ENCODE measurements at places on chromosomes 6 and 20.

DNA sequence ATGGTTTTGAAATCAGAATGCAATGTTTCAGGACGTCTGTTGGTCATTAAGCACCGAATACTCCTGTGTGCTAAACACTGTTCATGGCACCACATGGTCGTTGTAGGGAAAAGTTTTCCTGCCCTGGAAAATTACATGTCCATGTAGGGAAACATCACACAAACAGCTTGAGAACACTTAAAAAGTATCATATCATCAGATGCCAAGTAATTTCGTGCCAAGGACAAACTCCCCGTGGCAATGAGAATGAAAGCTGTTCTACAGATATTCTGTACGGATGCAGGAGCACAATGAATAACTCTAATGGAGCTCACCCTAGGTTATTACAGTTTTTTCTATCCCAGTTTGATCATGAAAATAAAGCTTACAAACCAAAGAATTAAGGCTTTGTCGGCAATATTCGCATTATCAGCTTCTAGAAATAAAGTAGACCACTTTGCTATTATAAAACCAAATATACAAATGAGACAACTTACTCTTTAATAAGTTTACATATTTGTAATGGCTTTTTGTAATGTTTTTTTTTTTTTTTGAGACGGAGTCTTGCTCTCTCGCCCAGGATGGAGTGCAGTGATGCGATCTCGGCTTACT lies 4.6 kb upstream of the DST start:
- DNase-seq = no peak

DNA sequence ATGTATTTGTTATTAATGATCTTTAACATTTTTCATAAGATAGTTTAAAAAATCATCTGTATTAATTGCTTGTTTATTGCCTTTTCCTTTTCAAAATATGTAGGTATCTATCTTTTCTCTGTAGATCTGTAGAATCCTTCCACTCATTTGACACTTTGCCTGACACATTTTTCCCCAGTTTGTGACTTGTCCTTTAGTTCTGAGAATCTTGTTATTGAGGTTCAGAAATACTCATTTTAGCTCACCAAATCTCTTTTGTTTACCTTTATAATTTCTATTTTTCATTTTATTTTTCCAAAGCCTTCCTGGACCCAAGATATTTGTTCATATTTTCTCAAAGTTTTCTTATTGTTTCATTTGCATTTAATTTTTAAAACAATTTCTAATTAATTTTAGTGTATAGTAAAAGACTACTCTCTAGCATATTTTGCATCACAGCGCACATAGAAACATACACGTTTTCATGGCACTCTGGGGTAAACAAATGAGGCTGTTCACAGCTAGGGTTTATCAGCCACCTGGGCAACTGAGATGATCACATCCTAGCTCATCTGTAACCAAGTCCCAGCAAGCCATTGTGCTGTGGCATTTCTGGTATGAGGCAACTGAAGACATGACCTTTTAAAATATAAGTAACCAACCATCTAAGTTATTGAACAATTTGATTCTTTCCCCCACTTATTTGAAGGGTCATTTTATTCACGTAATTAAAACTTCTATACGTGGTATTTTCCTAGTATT lies 275.7 kb downstream of the ADGB start:
- DNase-seq = no peak

GRCh38 chr6:2450546-2450945 lies 205.1 kb upstream of the GMDS start:
- DNase-seq = no peak

- DNase-seq = no peak
Measured at GRCh38 chr6:75275067-75275466, 9.5 kb downstream of the TMEM30A start.

GRCh38 chr6:40894962-40895799 lies 143.8 kb downstream of the UNC5CL start:
- DNase-seq = no peak

- DNase-seq = no peak
Measured at GRCh38 chr6:170139531-170139930, 151.3 kb downstream of the DLL1 start.

- no peak for DNase-seq
Measured at GRCh38 chr6:111175109-111175508, 87.8 kb downstream of the SLC16A10 start.

DNA sequence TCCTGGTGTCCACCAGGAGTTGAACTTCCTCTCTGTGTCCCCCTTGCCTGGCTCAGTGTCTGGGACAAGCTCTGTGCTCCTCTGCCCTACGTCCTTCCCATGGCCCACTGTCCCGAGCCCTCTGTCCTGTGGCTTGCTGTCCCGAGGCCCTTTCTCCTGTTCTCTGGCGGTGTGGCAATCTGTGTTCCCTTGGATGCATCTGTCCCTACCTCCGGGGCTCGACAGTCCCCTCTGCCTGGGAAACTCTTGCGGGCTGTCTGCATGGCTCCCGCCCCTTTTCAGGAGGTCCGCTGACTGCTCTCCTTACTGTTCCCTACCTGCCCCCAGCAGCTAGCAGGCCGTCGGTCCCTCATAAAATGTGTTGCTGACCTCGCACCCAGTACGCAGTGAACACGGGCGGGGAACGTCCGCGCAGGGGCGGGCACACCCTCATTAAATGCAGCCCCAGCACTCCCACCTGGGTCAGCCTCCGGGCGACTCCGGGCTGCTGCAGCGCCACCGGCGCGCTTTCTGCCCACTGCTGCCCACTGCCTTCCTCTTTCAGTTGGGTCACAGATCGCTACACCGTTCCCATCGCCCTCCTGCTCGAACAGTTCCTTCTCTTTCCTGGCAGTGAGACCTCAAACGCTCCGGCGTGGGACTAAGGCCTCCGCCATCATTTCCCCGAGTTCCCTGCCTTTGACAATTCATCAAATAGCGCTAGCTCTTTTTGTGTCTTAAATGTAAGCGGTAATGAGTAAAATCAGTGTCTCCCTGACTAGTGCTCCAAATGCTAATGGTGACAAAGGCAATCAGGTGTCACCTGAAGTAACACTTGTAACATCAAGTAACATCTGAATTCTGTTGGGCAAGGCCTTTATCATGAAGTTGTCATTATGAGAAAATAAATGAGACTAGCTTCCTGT lies 60.5 kb downstream of the RSPH3 start:
- no peak for DNase-seq

- no peak for DNase-seq
Measured at GRCh38 chr20:63086421-63087235, 79.9 kb upstream of the BHLHE23 start.

DNA sequence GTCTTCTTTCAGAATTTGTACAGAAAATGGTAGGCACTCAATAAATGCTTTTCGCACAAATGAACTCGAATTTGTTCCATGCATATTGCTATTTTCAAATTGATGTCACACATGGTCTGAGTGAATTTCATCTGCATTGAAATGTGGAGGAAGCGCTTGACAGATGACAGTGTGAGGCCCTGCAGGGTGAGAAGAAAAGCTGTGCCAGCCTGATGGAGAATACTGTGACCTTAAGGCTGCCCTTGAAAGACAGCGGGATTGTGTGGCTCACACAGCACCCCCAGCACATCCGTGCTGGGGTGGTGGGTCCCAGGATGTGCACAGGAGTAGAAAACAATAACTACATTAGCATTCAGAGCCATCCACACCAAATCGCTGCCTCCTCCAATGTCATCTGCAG lies 14.8 kb upstream of the MCHR2 start:
- DNase-seq = no peak

- DNase-seq = no peak
Measured at GRCh38 chr6:10749734-10750133, 2.1 kb downstream of the TMEM14B start.

GRCh38 chr20:62310757-62311121 lies 7.9 kb downstream of the ADRM1 start:
- DNase-seq = no peak

All from T-helper 22 cell (primary cell).